Heart right ventricle (tissue), 16 donors: ENCODE measurements at places on chromosomes 12 and 14. TPM values are rescaled to one million over a fixed set of nuclear protein-coding genes. Genes with fewer than 3 reads are reported as not detected.

GRCh38 chr12:49244176-49244575 lies 20.7 kb upstream of the TUBA1C start:
- DNase-seq: no peak

- DNase-seq: no peak
Observed at GRCh38 chr12:109950625-109951024, 45.5 kb downstream of the GIT2 start.

- no peak for DNase-seq
Observed at GRCh38 chr12:113154351-113154973, 4.9 kb downstream of the CFAP73 start.

DNA sequence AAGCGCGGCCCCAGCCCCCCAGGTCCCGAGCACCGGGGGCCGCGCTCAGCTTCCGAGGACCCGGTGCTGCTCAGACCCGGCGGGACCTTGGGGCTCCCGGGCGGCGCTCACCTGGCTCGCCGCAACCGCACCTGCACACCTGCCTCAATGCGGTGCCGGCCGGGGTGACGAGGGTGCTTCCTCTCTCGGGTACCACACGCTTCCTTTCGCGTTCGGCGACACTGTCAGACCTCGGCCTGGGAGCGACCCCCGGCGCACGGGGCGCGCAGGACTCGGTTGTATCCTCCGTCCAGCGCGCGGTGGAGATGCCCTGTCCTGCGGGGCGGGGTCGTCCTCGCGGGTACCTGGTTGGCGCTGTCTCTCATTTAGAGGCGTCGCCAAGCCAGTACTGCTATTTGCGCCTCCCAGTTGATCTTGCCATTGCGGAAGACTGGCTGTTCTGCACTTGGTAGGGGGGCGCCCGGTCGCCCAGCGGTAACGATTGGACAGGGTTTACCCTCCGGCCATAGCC lies 718 bp downstream of the PACS2 start:
- no peak for DNase-seq

DNA sequence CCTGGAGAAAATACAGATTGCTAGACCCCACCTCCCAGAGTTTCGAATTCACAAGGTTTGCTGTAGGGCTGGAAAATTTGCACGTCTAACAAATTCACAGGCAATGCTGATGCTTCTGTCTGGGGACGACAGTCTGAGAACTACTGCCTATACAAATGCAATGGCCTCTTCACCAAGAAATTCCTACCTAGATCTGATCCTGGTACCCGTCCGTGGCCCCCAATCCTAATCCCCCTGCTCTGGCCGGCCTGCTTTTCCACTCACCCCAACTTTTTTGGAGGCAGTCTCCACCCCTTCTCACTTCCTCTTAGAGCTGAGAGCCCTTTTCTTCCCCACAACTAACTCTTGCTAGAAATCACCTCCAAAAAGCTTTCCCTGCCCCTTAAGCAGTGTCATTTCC lies 3.1 kb upstream of the SSH1 start:
- no peak for DNase-seq

DNA sequence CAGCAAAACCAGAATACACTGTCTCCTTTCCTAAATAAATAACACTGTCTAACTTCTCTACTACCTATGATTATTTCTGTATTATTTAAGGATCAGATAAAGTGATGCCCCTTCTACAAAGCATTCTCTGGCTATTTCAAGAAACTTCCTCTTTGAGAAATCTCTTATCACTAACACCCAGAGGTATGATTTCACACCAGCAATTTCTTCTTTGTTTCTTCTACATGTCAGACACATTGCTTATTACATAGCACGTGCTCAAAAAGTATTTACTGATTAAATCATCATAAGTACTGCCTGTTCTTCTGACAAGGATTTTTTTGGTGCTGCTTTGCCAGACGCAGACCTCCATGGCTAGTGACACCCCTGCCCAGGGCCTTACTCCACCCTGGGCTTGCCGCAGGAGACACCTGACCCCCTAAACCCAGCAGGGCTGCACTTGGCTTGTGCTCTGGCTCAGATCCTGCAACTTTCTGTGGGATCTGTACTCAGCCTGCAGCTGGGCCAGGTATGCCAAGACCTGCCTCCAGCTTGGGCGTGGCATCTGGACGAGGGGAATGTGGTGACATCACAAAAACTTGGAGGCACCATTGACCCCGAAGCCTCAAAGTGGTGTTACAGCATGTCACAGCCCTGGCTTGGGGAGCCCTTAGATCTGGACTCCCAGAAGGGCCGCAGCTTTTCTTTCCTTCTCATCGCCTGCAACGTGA lies 15.4 kb upstream of the HIGD1C start:
- DNase-seq: no peak

DNA sequence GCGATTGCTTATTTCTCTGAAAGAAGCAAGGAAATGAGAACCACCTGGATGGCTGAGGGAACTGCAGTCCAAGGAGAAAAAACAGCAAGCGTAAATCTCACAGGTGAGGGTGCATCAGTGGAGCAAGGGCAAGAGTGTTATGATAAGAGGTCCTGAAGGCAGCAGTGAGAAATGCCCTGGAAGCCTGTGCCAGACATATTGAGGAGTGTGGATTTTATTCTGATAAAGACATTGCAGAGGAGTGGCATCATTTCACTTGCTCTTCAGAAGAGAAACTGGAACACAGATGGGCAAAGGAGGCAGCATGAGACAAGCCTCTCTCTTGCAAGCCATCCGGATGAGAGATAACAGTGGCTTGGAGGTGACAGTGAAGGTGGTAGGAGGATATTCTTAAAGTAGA lies 78.5 kb downstream of the PDE3A start:
- no peak for DNase-seq

GRCh38 chr14:98293576-98293975 lies 978.4 kb downstream of the BCL11B start:
- DNase-seq: no peak

The SAMD15 gene
- 0.23 TPM for total RNA-seq

The TPPP2 gene
- 1.2 TPM for total RNA-seq

The TTC8 gene
- total RNA-seq: 9.0 TPM

The ANKRD13A gene
- total RNA-seq: 17.5 TPM

The ESRRB gene
- total RNA-seq: 3.4 TPM

The KRT82 gene
- total RNA-seq: not detected
